ENCODE measurements at places on chromosomes 5 and 9.
A peak's percentile ranks its signal among the peaks of the same experiment; 100 is the strongest.

DNA sequence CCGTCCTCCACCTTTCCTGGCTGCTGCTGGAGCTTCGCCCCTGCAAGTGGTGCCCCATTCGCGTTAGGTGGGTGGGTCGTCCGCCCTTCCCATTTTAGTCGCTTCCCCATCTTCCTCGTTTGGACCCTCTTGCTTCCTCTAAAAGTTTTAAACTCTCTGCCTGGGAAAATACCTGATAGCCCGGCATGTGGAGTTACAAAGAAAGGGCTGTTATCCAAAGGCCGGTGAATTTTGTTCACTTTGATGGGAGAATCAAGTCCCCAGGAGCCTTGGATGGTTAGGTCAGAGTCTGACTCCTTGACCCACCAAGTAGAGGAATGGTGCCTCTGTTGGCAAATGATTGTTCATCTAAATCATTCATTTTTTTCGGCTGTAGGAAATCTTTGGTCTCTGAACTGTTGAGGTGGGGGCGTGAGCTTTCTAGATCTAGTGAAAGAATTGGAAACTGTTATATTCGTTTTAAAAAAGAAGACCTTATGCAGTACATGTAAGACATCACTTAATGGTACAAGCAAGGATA, 29.5 kb upstream of the APC start:
- DNase-seq: no peak

- no peak for DNase-seq
Measured at GRCh38 chr9:107177857-107178256, 105.2 kb upstream of the RAD23B start.

DNA sequence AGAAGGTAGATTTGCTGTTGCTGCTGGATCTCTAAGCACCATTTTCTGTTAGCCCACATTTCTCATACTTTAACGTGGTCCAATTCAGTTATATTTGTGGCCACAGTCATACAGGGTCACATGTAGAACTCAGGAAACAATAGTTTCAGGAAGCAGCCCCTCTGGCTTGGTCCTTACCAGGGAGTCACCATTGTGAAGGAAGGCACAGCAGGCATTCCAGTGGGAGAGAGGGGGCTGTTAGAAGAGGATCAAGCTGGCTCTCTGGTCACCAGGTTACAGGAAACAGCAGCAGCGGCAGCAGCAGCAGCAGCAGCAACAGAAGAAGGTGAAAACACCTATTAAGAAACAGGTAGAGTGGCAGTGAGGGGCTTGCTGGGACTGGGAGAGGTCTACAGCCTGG, 14.5 kb downstream of the C9orf43 start:
- no peak for DNase-seq

DNA sequence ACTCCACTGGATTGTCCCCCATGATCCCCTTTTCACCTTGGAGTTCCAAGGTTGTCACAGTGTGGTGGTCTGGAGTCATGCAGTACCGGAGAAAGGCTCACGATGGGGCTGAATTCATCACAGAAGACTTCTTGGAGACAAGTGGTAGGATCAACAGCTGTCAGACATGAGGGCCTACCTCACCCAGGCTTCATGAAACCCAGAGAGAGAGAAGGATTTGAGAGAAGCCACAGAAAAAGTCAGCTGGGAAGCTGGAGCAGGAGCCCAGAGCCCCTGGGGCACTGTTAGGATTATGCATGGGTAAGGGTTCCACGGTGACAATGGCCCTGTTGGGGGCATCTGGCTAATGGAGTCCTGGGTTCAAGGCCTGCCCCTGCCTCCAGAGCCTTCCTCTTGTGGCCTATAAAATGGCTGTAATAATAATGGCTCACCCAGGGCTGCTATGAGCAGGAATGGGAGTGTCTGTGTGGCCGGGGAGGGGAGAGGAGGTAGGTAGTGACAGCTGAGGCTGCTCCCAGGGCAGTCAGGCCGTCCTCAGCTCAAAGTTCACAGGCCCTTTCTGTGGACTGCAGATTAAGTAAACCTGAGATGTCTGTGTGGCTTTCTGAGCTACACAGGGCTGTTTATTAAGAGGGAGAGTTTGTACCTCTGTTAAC, 910 bp downstream of the TRIM14 start:
- DNase-seq: peak; percentile 15

GRCh38 chr9:15146268-15146700, 160.7 kb downstream of the TTC39B start:
- DNase-seq: no peak

GRCh38 chr5:21603796-21604195, 1249.3 kb downstream of the CDH12 start:
- DNase-seq: no peak

- DNase-seq: no peak
Measured at GRCh38 chr9:13032585-13032984, 246.9 kb downstream of the MPDZ start.

- no peak for DNase-seq
Measured at GRCh38 chr9:129640871-129641749, 841 bp downstream of the ASB6 start.

GRCh38 chr5:20109326-20109725, 121.3 kb upstream of the CDH18 start:
- DNase-seq: no peak

DNA sequence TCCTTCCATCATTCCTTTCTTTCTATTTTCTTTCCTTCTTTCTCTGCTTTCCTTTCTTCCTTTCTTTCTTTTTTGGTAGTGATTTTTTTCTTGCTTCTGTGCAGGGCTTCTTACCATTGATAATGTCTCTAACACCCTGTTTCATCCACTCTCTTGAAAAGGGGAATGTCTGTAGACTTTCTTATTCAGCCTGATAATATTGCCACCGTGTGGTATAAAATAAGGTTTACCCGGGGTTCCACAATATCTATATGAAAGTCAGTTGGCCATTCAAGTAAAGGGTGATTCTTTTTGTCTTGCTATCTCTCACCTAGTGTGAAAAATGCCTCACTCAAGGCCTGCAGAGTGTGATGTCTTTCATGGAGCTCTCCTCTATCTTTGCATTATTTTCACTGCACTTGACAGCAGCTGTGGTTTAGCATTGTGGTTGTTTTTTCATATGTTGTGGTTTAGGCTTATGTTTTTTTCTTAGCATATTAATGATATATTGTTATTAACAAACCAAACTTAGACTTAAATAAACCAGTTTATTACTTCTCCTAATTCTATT, 153.9 kb downstream of the CSNK1G3 start:
- no peak for DNase-seq

DNA sequence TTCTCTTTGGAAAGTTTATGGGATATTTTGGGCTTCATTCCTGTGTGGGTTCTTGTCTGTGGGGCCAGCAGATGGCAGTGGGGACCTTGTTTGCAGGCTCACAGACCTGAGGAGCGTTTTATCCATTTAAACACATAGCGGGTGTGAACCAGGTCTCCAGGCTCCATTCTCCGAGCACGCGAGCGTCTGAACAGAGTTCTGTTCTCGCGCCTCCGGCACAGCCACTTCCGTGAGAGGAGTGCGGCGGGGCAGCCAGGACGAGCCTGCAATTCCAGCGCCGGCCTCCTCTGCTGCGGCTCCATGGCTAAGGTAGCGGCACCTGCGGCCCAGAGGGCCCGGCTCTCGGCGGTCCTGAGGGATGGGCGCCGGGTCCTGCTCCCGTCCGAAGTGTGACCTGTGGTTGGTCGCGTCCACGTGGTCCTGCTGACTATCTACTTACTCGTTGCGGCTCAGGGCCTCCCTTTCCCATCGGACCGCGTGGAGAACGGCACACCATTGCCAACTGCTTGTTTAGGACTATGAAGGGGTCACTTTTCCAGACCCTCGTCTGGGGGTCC, 7.3 kb downstream of the NRARP start:
- DNase-seq: no peak

GRCh38 chr9:112059145-112059965, 115.7 kb downstream of the SUSD1 start:
- DNase-seq: no peak

- no peak for DNase-seq
Measured at GRCh38 chr5:95863383-95863757, 40.8 kb upstream of the GLRX start.

GRCh38 chr9:108809269-108809668, 46.5 kb downstream of the ACTL7B start:
- no peak for DNase-seq

Data from stimulated activated CD4-positive, alpha-beta T cell treated with anti-CD3 and anti-CD28 coated beads, Interleukin-12 subunit alpha, Interleukin-12 subunit beta, amount 100 ng/mL, for 24 hours (primary cell).